Gastrocnemius medialis (tissue), 4 donors: ENCODE measurements at places on chromosomes 2 and 18. TPM values are rescaled to one million over a fixed set of nuclear protein-coding genes. Genes with fewer than 3 reads are reported as not detected.

GRCh38 chr2:38892819-38893218 lies 3.1 kb downstream of the ARHGEF33 start:
- DNase-seq: no peak

- no peak for DNase-seq
These were observed 7.7 kb downstream of the ITGB1BP1 start for GRCh38 chr2:9415516-9416169.

- DNase-seq: no peak
These were observed 39.2 kb downstream of the UNC50 start for GRCh38 chr2:98647636-98648035.

DNA sequence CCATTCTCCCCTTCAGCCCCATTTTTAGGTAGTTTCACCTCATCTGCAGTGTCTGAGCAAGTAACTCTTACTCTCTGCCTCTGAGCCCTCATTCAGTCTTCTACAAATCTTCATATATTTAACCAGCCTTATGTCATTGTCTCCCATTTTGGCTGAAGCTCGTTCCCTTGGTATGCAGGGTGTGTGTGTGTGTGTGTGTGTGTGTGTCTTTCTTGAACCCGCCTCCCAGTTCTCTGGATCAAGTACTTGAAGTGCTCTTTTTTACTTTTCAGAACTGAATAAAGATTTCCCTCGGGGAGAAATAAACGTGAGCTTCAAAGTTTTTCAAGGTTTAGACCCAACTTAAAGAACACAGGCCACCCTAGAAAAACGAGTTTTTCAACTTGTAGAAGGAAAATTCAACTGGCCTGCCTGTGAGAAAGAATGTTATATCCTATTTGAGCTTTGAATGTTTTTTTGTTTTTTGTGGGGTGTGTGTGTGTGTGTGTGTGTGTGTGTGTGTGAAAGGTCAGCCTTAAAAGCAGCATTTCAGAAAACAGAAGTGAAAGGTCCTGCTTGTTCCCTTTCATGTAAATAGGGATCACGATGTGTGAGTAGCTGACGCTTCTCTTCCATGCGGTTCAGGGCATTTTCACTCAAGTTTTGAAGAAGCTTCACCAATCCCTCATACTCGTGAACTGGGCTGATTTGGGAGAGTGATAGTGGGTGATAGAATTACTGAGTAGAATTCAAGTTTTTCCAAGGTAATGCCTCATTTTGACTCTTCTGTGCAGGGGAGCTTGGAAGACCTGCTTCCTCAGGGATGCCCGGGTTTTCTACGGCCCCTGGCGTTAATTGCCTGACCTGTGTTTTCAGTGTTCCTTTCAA lies 50.6 kb upstream of the EML6 start:
- no peak for DNase-seq

GRCh38 chr2:40540026-40540425 lies 88.1 kb upstream of the SLC8A1 start:
- no peak for DNase-seq

- no peak for DNase-seq
These were observed 118.3 kb upstream of the DNAJC10 start for GRCh38 chr2:182597570-182598295.

GRCh38 chr2:181320638-181321037 lies 136.5 kb upstream of the ITGA4 start:
- DNase-seq: no peak

GRCh38 chr18:27447930-27448329 lies 262.8 kb upstream of the CHST9 start:
- no peak for DNase-seq

DNA sequence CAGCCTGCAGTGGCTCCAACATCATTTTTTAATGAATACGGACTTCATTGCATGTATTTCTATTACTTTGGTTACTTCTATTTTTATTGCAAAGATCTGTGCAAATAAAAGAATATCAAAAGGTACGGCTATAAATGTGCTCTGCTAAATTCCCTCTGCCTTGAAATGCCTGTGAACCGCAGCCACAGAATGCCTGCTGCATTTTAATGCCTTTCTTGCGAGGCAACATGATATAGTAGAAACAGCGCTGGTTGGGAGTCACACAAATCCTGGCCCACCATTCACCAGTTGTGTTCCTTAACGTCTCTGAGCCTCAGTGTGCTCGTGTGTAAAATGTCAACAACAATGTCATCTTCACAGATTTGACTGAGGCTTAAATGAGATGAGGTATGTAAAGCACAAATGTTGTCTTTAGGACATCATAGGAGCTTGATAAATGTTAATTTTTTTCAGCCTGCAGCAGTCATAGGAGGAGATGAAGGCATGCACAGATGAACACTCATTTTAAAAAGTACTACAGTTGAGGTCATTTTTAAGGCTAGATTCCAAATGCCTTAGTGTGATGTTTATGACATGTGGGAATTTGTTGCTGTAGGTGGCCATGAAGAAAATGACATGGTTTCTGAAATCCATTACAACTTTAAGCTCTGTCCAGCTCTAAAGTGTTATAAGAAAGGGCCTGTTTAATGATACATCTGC lies 187.6 kb upstream of the NRP2 start:
- DNase-seq: no peak

GRCh38 chr18:51038110-51038509 lies 8.1 kb downstream of the SMAD4 start:
- DNase-seq: no peak

DNA sequence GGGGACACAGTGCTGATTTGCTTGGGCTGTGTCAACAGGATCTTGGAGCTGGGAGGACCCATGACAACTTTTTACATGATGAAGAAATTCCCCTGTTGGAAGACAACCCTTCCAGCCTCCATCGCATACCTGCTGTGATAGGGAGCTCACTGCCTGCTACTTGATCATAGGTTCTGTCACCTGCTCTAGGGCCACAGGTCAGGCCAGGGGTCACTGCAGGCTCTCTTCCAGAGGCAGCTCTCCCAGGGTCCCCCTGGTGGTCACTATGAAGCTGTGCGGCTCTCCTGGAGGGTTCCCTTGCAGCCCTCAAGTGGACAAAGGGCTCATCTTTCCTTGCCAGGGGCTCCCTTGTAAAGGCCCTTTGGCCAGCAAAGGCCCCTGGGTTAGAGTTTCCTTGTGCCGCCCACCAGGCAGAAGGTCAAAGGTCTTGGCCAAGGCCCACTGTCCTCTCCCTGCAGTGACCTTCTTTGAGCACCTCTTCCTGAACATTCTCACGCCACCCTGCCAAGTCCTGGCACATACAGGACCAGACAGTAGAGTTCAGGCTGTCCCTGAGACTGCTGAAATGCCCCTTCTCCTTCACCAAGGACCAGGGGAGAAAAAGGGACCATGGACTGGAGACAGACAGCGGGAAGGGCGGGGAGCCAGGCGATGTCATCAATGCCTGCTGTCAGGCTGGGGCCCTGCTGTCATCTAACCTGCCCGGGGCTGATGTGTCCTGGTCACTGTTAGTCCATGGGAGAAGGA lies 345.1 kb downstream of the DYSF start:
- DNase-seq: peak; percentile 31

DNA sequence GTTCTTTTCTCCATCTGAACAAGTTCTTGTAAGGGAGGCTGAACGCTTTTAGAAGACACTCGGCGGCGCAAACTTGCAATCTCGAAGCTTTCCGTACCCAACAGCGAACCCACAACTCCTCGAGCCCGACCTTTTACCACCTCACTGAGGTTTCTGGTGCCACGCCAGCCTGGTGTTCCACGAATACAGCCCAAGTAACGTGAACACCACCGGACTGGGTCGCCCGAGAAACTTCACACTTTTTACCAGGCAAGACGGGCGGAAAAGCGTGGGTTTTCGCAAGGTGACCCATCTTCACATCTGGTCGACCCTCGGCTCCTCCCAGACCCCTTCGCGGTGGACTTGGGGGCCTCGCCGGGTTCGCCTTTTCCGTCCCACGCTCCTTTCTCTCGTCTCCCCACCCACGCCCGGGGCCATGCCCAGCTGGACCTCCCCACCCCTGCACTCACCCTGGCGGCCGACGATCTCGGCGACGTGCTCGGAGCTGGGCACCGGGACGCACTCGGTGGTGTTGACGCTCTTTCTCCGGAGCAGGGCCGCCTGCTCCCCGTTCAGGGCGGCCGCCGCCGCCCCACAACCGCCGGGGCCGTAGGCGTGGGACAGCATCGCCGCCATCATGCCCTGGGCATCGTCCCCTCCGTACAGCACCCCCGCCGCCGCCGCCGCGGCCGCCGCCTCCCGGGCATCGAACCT lies 1.2 kb downstream of the MEX3C start:
- peak; percentile 17 for DNase-seq

DNA sequence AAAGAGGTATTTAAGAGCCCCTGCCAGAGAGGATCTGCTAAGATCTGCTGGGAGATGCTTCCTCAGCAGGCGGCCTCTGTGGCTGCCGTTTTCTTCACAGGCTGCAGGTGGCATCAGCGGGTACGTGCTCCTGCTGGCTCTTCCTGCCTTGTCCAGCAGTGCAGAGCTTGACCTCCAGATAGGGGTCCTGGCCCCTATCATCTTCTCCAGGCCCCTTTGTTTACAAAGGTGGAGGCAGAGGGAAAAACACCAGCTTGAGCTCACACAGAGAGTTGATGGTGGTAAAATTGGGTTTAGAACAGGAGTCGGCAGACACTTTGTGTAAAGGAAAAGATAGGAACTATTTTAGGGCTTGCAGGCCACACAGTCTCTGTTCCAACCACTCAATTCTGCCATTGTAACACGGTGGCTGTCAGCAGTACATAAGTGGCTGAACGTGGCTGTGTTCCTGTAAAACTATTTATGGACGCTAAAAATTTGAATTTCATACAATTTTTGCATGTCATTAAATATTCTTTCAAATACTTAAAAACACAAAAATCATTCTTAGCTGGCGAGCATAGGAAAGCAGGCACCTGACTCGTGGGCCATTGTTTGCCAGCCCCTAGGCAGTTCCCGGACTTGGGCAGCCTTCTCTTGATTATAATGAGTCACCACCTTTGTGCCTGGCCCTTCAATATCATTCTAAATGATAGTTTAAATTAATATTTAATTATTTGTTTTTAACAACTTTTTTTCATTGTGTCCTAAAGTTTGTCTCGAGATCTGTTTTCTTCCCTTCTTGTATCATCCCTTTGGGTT lies 98.2 kb upstream of the B3GNT7 start:
- peak; percentile 18 for DNase-seq

- DNase-seq: no peak
These were observed 127.3 kb downstream of the RNF144A start for GRCh38 chr2:7044253-7045250.

DNA sequence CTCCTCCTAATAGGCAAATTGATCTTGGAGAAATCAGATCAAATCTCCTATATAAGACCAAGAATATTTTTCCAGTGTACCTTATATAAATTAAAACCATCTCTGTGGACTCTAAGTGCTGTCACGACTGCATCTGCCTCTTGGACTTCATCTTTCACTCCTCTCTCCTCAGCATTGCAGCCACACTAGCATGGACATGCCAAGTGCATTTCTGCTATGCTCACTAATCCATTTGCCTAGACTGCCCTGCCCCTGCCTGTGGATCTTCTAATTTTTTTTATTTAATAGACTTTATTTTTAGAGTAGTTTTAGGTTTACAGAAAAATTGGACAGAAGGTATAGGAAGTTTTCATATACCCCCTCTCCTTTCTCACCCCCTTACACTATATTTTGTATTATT lies 146.7 kb upstream of the VWC2L start:
- no peak for DNase-seq

DNA sequence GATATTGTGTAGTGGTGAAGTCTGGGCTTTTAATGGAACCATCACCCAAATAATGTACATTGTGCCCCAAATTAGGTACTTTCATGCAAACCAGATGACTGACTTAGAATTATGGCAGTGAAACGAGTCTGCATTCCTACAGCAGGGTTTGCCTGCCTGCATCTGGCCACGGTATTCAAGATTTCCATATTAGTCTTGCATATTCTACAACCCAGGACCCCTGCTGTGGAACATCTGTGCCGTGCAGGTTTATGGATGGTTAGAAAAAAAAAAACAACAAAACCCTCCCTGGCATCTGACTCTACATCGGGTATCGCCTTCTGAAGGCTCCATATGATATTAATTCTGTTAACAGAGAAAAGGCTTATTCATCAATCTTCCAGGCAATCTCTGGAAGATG lies 394.8 kb downstream of the DCDC2C start:
- no peak for DNase-seq

GRCh38 chr2:15041429-15041837 lies 408.9 kb downstream of the LRATD1 start:
- peak; percentile 23 for DNase-seq

Gene CHRNG
- 3.5 TPM for total RNA-seq

Gene MC4R
- total RNA-seq: not detected

Gene HOXD13
- total RNA-seq: not detected

Gene FAM161A
- total RNA-seq: 1.9 TPM
